ENCODE measurements at places on chromosomes 5 and 9.

DNA sequence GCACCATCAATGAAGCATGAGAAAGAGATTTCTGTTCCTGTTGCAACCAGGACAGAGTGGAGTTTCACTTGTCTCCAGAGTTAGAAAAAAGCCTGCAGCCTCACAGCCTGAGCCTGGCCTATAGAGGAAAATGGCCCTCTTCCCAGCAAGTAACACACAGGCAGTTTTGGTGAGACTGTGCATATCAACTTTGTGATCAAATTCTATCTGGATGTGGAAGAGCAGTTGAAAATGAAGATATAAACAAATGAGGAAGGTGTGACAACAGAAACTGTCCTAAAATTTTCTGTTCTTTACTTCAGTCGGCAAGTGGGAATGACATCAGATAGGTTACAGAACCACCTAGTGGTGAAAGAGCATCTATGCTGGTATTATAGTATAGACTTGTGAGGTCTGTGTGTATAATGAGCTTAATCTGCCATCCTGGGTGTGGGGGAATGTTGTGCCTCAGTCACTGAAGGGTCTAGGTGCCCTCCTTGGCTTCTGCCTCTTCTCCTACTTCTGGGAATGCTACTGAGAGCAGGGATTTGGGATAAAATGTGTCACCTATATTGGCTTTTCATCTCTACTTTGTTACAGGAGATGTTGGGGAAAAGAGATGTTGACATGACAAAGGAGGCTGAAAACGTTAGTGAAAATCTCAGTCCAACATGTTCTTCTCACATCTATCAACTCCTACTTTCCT is 28.2 kb downstream of the YIPF5 start:
- DNase-seq = no peak

- DNase-seq = no peak
Measured at GRCh38 chr9:91371894-91372293, 10.2 kb upstream of the AUH start.

GRCh38 chr9:12702160-12702758 is 9.1 kb downstream of the TYRP1 start:
- no peak for DNase-seq

DNA sequence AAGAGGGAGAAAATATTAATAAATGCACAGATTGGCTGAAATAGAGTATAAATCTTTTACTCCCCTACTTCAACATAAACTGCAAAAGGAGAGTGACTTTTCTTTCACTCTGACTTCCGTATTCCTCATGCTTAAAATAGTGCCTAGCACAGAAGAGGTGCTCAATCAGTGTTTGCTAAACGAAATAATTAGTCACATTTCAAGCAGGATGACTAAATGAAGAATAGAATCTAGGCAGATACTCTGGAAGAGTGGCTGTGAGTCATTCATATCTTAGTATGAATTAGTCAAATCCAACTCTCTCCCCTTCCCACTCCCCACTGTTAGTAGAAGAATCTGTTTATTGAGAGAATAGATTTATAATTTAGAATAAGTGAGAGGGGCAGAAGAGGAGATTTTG is 4.8 kb downstream of the CD274 start:
- DNase-seq = no peak

- DNase-seq = no peak
Measured at GRCh38 chr5:132134384-132134783, 60.8 kb downstream of the CSF2 start.

GRCh38 chr5:65334077-65334476 is 147.6 kb downstream of the ADAMTS6 start:
- DNase-seq = no peak

DNA sequence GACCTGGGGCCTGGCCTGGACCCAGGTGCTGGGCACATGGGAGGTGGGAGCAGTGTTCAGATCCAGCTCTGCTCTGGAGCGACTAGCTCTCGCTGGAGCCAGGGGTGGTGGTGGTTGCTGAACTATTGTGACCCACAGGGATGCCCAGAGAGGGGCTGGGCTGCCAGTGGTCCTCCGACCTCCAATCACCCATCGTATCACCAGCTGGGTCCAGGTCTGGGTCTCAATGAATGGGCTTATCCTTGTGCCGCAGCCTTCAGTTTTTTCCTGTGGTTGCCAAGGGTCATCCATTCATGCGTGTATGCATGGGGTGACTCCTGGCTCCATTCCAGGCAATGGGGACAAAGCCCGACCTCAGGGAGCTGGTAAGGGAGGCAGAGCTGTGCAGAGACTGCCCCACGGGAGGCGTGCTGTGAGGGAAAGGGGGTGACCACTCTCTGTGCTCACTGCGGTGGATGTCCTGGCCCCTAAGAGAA is 68.6 kb upstream of the RNF130 start:
- no peak for DNase-seq

DNA sequence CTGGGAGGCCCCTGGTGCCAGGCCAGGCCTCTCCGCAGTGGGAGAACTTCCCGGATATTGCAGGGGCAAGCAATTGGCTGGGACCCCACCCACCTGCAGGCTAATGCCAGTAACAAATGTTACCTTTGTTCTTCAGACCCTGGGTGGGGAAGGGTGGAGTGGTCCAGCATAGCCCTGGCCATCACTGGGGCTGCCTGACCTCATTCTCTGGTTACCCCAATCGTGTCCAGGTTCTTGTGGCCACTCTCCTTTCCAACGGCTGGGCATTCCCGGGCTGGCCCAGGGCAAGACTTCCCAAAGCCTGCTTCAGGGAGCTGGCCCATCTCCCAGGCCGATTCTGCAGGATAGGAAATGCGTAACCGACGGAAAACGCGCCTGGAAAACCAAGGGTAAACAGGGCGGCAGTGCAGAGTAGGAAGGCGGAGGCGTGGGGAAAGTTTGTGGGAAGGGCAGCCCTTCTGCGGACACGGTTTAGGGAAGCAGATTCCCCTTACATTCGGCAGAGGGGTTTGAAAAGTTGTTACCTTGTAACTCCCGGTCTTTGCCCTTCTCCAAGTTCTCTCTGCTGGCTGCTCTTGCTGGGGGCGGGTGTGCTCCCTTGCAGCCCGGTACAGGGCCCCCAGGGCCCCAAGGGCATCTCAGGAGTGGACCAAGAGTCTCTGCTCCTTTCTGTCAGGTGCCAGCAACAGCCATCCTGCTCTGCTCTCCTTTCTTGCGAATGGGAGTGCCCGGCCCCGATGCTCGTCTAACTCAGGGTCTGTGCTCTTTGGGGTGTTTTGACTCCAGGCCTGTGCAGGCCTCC is 3.5 kb downstream of the NRARP start:
- DNase-seq = no peak

- DNase-seq = no peak
Measured at GRCh38 chr9:78622126-78622525, 325.2 kb downstream of the PSAT1 start.

DNA sequence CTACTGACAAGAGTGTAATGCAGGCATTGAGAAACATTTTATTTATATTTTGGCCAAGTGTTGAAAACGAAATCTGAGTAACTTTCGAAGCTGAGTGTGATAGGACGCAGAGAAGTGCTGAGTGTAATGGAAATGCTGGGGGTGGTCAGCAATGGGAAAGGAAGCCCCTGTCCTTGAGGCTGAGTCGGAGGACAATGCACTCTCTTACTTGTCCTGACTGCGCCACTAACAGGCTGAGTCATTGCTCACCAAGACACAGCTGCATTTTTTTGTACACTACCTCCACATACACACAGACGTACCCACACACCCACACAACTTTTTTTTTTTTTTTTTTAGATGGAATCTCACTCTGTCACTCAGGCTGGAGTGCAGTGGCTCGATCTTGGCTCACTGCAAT is 637.7 kb downstream of the SLCO4C1 start:
- no peak for DNase-seq

DNA sequence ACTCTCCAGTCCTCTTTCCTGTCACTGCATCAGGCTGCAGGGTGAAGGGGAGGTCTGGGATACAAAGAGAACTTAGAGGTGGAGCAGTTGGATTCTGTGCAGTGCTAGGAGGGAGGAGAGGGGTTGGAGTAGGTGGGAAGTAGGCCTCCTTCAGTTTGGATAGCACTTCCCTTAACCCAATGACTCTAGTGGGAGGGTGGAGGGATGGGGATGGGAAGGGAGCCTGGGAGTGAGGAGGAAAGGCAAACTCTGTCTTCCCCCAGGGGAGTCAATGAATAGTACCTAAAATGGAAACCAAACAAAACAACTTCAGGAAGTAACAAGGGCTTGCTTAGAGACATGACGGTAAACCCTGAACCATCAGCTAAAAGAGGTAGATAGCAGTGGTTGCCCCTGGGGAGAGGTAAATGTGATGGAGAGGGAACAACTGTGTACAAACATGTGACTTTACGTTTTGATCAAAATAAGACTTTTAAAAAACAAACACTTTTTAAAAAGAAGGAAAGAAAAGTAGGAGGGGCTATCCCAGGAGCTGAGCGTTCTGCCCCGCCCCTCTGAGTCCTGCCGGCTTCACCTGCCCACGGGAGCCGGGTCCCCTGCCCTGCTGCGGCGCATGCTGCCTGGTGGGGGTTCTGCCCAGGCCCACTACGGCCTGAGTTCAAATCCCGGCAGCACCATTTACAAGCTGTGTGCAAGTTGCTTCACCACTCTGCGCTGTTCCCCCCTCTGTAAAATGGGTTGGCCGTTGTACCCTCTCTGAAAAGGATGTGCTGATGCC is 30.9 kb downstream of the GSN start:
- DNase-seq = no peak

Measured in activated CD8-positive, alpha-beta memory T cell treated with anti-CD3 and anti-CD28 coated beads for 1 hour (primary cell).